ENCODE measurements at places on chromosomes 1 and 21. TPM values are rescaled to one million over a fixed set of nuclear protein-coding genes. Genes with fewer than 3 reads are reported as not detected.

RGS8 gene
- not detected for total RNA-seq

TENT5C gene
- total RNA-seq, result 0.45 TPM

CLDN19 gene
- not detected for total RNA-seq

IGSF9 gene
- total RNA-seq, result not detected

PCP4 gene
- not detected for total RNA-seq

NR1I3 gene
- not detected for total RNA-seq

IGSF8 gene
- total RNA-seq, result 10.8 TPM

PRKAA2 gene
- 0.16 TPM for total RNA-seq

USH2A gene
- under 0.01 TPM for total RNA-seq

All from fibroblast of the aortic adventitia (primary cell).